ENCODE measurements at places on chromosomes 4 and X.

DNA sequence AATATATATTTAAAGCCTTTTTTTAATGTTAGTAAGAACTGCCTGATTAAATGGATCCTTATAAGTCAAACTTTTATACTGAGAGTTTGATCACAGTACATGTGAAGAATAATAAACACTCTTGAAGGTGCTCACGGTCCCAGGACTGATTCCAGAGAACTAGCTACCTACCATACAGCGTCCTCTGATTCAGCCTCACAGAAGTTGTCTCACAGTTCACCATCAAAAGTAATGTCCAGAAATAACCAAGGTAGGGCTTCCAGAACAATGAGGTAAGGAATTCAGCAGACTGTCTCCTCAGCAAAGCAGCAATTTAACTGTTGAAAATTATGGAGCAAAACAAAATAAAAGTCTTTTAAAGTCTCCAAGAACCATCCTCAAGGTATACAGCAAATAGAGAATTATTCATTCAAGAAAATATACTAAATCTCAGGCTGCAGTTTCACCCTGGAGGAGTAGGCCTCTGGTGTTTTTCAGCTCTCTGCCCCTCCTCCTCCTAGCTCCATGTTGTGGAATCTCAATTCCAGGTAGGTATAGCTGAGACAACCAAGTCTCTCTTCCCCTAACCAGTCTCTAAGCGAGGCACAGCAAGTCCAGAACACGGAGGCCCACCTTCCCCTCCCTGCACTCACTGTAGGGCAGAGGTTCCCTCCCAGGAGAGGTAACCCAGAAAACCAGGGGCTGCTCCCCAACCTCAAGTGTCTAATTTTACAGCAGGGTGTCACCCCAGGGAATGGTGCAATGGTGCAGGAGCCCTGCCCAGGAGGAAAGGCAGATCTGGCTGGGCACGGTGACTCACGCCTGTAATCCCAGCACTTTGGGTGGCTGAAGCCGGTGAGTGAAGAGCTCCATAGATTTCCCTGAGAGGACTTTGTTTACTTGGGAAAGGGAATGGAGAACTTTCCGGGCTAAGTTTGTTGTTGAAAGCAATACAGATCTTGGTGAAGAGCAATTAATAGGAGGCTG is 28.6 kb downstream of the FAM241A start:
- no peaks in the 10 kb centered on the region for H3K27me3 ChIP-seq
- H3K4me1 ChIP-seq: peaks cover 37% of the 10 kb centered on the region
- H3K4me3 ChIP-seq: no peak overlapping the region
- H3K36me3 ChIP-seq: peaks cover 5% of the 10 kb centered on the region
- no peak overlapping the region for H3K27ac ChIP-seq

DNA sequence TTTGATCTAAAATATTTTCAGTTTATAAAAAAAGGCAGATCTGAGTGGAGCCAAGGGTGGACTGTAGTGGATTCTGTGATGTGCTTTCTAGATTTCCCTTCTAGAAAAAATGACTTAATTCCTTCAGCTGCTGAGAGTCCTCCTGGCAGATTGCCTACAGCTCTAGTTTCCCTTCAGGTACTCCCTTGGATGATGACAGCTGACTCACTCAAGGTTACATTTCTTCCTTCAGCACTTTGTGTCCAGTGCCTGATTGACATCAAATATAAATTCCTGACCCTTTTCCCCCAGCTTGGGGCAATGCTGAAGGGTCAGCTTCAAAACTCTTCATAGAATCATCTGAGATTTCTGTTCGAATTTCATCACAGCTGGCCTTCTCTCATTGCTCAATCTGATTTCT is 161.7 kb downstream of the EMCN start:
- DNase-seq: no peak
- no peaks in the 10 kb centered on the region for H3K4me1 ChIP-seq
- no peak overlapping the region for H3K27ac ChIP-seq
- H3K27me3 ChIP-seq: peaks cover 5% of the 10 kb centered on the region
- no peaks in the 10 kb centered on the region for H3K36me3 ChIP-seq

- DNase-seq: no peak
- H3K4me3 ChIP-seq: no peak overlapping the region
- no peaks in the 10 kb centered on the region for H3K36me3 ChIP-seq
- no peak overlapping the region for H3K27ac ChIP-seq
- H3K4me1 ChIP-seq: no peaks in the 10 kb centered on the region
- no peaks in the 10 kb centered on the region for H3K27me3 ChIP-seq
Measured at GRCh38 chrX:123749643-123750042, 16.8 kb upstream of the THOC2 start.

GRCh38 chr4:171962110-171962509 is 148.9 kb downstream of the GALNTL6 start:
- DNase-seq: no peak
- no peaks in the 10 kb centered on the region for H3K4me1 ChIP-seq
- H3K36me3 ChIP-seq: no peaks in the 10 kb centered on the region
- no peak overlapping the region for H3K4me3 ChIP-seq
- no peaks in the 10 kb centered on the region for H3K27me3 ChIP-seq

GRCh38 chr4:170014359-170015011 is 11.7 kb downstream of the MFAP3L start:
- no peaks in the 10 kb centered on the region for H3K27me3 ChIP-seq
- no peak for DNase-seq
- H3K27ac ChIP-seq: no peak overlapping the region
- no peaks in the 10 kb centered on the region for H3K4me1 ChIP-seq
- H3K4me3 ChIP-seq: no peak overlapping the region

DNA sequence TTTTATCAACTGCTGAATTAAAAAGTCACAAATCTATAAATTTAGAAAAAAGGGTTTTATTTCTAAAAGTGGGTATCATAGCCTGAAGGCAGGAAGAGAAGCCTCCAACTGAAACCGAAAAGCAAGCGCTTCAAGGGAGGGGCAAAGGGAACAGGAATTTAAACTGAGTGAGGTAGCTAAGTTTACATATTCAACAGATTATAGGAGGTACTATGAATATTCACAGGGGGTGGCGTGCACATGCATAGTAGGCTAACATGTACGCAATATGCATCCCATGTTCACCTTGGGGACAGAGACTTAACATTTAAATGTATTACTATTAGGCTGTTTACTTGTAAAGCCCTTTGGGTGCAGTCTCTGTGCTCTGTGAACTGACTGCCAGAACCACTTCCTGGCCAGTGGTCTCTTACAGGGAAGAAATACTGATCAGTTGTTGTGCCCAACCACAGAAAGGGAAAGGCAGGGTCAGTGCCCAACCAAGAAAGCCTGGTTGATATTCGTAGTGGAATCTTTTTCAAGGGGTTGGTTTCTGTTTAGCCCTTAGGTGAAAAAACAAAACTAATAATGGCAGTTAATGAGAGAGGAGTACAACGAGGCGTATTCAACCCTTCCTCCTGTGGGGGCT is 168.7 kb upstream of the GALNTL6 start:
- H3K4me1 ChIP-seq: peaks cover 2% of the 10 kb centered on the region
- H3K4me3 ChIP-seq: no peak overlapping the region
- no peaks in the 10 kb centered on the region for H3K27me3 ChIP-seq

DNA sequence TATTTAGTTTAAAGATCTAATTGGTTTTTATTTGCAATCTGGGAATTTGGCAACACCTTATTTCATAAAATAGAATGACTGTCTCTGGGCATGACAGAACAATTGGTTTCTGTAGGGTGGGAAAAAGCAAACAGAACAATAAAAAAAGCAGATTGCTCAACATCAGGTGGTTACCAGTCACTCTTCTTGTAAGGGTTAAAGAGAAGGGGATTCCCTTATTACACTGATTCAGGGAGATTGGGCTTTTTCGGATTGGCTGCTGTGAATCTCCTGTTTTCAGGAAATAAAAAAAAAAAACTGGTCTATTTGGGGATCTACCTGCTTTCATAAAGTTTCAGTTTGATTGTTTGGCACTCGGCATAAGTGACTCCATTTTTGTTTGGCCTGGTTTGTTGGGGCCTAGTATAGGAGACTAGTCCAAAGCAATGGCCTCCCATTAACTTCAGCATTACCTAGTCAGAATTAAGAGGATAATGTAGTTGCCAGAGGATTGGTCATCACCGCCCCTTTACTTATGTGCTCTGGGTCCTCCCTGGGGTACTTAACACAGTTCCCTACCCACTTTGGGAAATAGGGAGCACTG is 380.5 kb downstream of the IDS start:
- no peak for DNase-seq
- H3K27ac ChIP-seq: no peak overlapping the region
- no peaks in the 10 kb centered on the region for H3K36me3 ChIP-seq
- no peaks in the 10 kb centered on the region for H3K4me1 ChIP-seq
- H3K4me3 ChIP-seq: no peak overlapping the region

DNA sequence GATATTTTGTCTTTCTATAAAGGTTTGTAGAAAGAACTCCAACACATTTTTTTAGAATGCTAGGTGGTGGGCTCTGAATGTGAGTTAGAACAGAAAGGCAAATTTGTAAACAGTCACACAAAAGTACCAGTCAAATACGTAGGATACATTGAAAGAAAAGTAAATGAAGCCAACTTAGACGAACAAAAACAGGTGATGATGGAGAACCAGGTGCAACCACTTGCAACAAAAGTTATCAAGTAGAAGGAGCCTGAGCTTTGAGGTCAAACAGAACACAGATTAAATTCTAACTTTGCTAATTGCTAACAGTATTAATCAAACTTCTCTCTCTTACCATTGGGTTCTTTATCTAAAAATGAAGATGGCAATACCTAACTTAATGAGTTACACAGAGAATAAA is 62.7 kb upstream of the DAPP1 start:
- no peaks in the 10 kb centered on the region for H3K4me1 ChIP-seq
- DNase-seq: no peak

DNA sequence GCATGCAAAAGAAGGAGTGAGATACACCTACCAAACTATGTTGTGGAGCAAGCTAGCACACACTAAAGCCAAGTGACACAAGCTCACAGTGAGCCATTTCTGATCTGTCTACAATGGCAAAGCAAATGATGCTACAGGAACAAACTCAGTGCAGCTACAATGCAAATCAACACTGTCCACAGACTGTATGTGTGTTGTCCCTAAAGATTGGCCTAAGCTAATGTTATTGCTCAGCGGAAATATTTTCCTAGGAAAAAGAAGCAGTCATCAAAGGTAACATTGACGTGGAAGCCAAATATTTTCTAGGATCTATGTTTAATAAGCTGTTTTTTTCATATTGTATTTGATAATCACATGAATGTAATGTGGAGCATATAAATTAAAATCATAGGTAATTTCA is 34.7 kb upstream of the HPGDS start:
- peaks cover 11% of the 10 kb centered on the region for H3K27me3 ChIP-seq
- no peak overlapping the region for H3K27ac ChIP-seq
- no peak overlapping the region for H3K4me3 ChIP-seq
- no peak for DNase-seq

- DNase-seq: no peak
- no peak overlapping the region for H3K4me3 ChIP-seq
- H3K36me3 ChIP-seq: no peaks in the 10 kb centered on the region
- H3K27ac ChIP-seq: no peak overlapping the region
- H3K4me1 ChIP-seq: no peaks in the 10 kb centered on the region
Measured at GRCh38 chr4:164251257-164251656, 502.7 kb upstream of the SMIM31 start.

- DNase-seq: no peak
- H3K4me3 ChIP-seq: no peak overlapping the region
- no peaks in the 10 kb centered on the region for H3K36me3 ChIP-seq
- peaks cover 4% of the 10 kb centered on the region for H3K4me1 ChIP-seq
- no peak overlapping the region for H3K27ac ChIP-seq
Measured at GRCh38 chr4:11451716-11452115, 23.0 kb upstream of the HS3ST1 start.

Data from activated CD4-positive, alpha-beta memory T cell treated with anti-CD3 and anti-CD28 coated beads, Interleukin-2, amount 10 ng/mL, durations not matched to agents 7 days and 5 days (primary cell).